Adipocyte (in vitro differentiated cells): ENCODE measurements at places on chromosomes 6 and 20.

DNA sequence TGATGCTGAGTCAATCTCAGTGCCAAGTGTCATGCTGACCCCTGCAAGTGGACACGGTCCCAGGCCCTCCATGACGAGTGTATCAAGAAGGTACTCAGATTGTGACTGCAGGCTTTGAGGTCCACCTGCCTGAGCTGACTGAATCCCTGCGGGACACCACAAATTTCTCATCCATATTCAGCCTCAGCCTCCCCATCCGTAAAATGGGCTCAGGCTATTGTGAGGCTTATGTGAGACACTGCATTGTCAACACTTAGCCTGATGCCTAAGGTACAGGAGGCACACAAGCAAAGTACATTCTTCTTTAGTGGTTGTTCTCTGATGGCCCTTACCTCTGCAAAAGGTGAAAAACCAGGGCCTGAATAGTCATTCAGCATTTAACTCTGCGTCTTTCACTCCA is 70.4 kb upstream of the NFATC2 start:
- DNase-seq, result no peak

DNA sequence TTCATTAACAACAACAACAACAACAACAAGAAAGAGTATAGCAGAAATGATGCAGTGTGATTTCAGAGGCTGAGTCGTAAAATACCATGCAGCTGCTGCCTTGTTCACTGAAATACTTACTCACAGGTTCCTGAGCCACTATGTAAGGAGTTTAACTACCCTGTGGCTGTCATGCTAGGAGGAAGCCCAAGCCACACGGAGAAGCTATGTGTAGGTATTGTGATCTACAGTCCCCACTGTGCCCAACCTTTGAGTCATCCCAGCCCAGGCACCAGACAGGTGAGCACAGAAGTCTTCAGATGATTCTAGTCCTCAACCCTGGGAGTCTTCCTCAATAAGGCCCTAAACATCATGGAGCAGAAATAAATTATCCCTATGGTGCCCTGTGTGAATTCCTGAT is 14.6 kb upstream of the RALY start:
- no peak for DNase-seq

- peak; percentile 63 for DNase-seq
Observed at GRCh38 chr6:129766959-129767728, 57.2 kb upstream of the ARHGAP18 start.

DNA sequence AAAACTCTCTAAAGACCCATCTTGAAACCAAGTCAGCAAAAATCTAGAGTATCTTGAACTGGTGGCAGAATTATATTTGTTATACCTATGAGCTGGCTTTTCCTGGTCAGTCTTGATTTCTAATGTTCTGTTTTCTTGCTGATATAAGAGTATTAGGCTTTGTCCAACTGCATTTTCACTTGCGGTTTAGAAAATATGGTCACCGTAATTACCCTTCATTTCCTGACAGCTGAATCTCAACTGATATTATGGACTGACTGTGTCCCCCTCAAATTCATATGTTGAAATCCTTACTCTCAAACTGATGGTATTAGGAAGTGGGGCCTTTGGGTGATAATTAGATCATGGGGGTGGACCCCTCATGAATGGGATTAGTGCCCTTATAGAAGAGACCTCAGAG is 72.1 kb downstream of the TXLNB start:
- DNase-seq, result no peak

DNA sequence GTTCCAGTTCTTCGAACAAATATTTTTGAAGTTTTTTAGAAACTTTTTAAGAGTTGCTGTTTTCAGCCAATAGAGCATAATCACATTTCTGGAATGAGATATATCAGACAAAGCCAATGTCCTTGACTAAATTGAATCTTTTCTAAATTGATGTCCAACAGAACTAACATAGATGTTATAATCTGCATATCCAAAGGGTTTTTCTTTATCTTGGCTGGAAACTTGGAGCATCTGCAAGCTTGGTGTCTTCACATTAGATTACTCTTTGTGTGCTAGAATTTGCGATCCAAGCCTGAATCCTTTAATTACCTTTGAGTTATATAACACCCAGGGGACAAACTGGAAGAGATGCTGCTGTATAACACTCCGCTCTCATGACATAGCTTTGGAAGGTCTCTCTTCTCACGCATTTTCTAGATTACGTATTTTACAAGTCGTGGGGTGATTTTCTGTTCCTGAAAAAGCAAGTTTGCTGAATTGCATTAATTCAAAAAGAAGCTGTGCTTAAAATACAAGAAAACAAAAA is 64.4 kb upstream of the FUCA2 start:
- DNase-seq, result no peak

GRCh38 chr6:30711758-30712380 is 5.2 kb downstream of the MDC1 start:
- DNase-seq, result no peak

DNA sequence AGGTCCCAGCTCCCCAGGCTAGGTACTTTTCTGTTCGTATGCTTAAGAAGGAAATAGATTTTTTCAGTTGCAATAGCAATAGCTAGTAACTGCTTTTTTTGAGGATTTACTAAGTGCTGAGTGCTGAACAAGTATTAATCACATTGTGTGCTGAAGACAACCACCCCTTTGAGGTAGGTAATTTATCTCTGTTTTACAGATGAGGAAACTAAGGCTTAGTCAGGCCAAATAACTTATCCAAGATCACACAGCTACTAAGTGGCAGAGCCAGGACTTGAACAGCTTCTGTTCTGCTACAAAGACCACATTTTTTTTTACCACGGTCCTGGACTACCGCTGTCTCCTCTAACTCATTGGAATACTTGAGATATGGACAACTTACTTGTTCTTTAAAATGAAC is 39.8 kb downstream of the LRRN4 start:
- DNase-seq, result no peak

DNA sequence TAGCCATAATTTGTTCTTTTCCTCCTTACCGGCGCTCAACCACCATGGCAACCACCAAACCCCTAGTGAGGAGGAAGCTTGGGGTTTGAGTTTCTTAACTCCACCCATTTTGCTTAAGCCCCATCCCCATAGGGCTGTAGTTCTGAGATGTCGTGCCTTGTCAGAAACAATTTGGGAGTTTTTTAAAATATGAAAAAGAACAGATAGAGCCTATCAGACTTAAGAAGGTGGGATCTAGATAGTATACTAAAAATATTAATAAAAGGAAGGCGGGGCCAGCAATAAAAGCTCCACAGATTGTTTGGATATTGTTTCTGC is 5.6 kb downstream of the BRD2 start:
- peak; percentile 80 for DNase-seq

- DNase-seq, result no peak
Observed at GRCh38 chr6:158767709-158768108, 51.5 kb downstream of the EZR start.

DNA sequence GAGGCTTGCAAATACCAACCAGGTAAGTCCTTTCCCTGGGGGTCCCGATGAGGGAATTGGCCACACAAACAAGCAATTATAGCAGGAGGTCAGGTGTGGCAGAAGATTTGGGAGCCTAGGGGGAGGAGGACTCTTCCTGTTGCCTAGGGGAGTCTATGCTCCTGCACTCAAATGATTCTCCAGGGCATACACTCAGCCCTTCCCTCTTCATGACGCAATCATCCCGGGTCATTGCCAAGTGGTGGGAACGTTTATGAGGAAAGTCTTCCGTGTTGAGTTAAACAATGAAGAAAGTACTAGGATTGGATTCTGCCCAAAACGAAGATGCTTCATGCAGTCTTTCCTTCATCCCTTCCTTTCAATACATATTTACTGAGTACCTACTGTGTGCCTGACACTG is 186.5 kb upstream of the TSHZ2 start:
- DNase-seq, result no peak

DNA sequence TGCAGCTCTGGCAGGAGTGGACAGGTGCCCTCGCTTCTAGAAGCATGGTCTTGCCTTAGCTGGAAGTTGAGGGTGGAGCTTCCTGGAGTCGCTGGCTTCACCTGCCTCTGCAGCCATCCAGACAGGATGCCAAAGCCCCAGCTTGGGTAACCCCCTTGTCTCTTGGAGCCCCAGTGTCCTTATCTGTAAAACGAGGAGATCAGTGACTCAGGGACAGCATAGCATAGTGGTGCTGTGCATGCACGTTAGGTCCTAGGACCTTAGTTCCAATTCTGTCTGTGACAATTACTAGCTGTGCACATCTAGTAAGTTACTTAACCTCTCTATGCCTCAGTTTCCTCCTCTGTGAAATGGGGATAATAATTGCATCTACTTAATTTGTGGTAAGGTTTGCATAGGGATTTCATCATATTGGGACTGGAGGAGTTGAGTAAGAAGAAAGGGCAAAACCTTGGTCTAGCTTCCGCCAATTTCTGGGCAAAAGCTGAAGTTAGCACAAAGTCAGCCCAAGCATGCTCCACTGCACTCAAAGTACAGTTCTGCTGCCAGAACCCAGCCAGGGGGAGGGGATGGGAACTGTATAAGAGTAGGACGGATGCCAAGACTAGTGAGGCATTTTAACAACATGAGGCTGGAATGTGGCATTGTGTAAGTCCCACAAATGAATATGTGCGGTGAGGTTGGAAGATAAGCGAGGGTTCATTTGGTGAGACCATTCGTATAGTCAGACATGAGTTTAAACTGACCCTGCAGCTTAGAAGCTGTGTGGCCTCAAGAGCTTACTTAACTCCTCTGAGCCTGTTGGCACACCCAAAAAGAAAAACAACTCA is 24.5 kb downstream of the TOX2 start:
- peak; percentile 99 for DNase-seq

- no peak for DNase-seq
Observed at GRCh38 chr6:33850296-33850695, 46.5 kb upstream of the MLN start.

DNA sequence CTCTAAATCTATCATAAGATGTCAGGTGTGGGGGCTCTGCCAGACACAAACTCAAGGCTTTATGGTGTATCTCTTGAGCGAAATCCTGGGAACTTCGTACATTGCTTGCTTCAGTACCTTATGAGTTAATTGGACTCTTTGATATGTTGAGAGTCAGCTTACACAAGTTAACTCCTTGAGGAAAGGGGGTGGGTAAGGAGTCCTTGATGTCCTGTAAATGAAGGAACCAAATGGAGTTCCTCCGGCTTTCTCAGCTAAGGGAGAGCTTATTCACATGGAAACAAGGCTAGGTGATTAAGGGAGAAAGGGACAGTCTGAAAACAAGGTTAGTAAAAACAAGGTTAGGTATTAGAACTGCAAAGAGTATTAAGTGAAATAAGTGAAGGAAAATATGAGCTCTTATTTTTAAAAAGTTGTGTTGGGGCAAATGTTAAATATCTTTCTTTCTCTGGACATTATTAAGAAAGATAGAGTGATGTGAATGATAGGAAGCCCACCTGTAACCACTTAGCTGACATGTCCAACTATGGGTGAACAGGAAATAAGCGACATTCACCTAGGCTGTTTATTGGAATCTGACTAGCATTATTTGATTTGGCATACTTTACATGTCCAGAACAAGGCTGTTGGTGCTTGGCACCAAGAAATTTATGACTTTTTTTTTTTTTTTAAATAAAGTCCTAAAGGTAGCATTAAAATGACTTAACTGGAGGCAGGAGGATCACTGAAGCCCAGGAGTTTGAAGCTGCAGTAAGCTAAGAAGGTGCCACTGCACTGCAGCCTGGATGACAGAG is 26.5 kb downstream of the GTF2H5 start:
- no peak for DNase-seq

GRCh38 chr6:12962529-12962928 is 246.0 kb downstream of the PHACTR1 start:
- DNase-seq, result no peak

DNA sequence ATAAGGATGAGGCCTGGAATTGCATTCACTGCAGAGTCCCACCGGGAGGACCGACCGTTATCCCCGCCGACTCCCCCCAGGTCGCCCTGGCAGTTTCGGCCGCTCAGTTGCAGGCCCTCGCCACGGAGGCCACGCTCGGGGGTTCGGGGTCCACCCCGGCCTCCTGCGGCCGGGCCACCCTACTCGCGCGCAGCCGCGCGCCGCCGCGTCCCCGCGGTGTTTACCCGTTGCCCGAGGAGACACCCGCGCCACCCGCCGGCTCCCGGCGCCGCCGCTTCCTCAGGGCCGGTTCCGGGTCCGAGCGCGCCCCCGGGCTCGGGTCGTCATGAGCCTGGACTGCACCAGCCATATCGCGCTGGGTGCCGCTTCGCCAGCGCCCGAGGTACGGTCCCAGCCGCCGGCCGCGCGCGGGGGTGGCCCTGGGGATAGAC is at the start of gene CCDC170:
Gene CCDC170, plus strand, starts transcription at position 214 of the 431 bp plus-strand sequence. Its CDS starts 112 bp downstream, at position 326.
- DNase-seq, result peak; percentile 55

GRCh38 chr6:139881728-139882211 is 507.3 kb upstream of the CITED2 start:
- peak; percentile 52 for DNase-seq

DNA sequence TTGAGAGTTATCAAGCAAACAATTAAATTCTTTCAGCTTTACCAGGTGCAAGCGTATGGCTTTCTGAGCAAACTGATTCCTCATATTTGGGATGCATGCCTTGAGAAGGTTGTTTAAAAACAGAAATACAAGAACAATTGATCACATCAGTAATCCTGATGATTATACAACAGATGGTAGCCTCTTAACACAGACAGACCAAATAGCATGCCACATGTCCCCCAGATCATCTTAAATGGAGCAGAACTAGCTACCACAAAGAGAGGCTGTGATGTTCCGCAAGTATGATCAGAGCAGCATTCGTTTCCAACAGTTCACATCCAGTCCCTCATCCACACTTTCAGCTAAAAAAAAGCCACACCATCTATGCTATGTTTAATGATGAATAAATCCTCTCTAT is 246.2 kb upstream of the NRSN1 start:
- no peak for DNase-seq

DNA sequence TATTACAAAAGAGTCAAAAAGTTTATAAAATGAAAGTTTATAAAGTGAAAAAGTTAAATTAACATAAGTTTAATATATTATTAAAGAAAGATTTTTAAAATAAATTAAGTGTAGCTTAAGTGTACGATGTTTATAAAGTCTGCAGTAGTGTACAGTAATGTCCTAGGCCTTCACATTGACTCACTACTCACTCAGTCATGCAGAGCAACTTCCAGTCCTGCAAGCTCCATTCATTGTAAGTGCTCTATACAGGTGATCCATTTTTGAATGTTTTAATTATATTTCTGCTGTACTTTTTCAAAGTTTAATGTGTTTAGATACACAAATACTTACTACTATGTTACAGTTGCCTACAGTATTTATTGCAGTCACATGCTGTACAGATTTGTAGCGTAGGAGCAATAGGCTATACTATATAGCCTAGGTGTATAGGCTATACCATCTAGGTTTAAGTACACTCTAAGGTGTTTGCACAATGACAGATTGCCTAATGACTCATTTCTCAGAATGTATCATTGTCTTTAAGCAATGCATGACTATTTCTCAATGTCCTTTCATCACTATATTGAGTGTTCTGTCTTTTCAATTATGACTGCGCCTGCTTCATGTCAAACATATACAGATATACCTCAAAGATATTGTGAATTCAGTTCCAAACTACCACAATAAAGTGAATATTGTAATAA is 1110.3 kb upstream of the MAP3K7 start:
- no peak for DNase-seq

DNA sequence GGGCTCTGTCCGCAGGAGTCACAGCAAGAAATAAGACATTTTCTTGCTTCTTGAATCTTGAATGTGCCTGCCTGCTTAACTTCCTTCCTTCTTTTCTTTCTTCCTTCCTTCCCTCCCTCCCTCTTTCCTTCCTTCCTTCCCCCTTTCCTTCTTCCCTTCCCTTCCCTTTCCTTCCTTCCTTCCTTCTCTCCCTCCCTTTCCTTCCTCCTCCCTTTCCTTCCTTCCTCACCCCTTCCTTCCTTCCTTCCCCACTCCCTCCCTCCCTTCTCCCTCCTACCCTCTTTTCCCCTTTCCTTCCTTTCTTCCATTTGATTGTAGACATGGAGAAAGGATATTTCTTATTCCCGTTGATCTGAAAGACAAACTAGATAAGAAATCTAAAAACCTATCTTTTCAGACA is 436.8 kb upstream of the AGPAT4 start:
- DNase-seq, result no peak

- DNase-seq, result no peak
Observed at GRCh38 chr6:146551545-146551944, 7.9 kb downstream of the RAB32 start.
